Cardiac atrium fibroblast (primary cell): ENCODE measurements at places on chromosomes 3 and 15. TPM values are rescaled to one million over a fixed set of nuclear protein-coding genes. Genes with fewer than 3 reads are reported as not detected.

Gene GPR149
- not detected in 2 replicates for total RNA-seq

Gene FAM3D
- total RNA-seq, result not detected in 2 replicates

Gene ARGFX
- total RNA-seq, result not detected in 2 replicates

Gene HOMER2
- total RNA-seq, result 0.36 and 0.49 TPM in 2 replicates

Gene LIPH
- 5.2 and 6.5 TPM in 2 replicates for total RNA-seq

Gene LMAN1L
- total RNA-seq, result 0.36 TPM in 1 of 2 replicates, not detected in the other

Gene GP9
- total RNA-seq, result not detected in 2 replicates
